Kidney (tissue), 22 donors: ENCODE measurements at places on chromosomes 1 and 21. TPM values are rescaled to one million over a fixed set of nuclear protein-coding genes. Genes with fewer than 3 reads are reported as not detected.

DNA sequence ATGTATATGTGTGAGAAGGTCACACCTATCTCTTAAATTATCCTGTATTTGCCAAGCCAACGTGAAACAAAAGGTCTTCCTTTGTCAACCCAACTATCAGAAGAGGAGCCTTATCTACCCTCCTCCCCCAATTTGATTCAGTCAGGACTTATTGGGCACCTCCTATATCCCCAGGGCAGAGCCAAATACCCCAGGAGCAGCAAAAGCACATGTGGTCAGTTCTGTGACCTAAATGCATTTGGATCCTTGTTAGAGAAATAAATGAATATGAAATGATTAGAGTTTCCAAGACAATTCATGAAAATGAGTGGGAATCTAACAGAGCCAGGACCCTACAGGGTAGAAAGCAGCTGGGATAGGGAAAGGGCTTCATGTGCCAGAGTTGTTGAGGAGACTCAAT is 37.0 kb upstream of the KCND3 start:
- no peaks in the 10 kb centered on the region for H3K36me3 ChIP-seq
- H3K4me1 ChIP-seq: no peaks in the 10 kb centered on the region
- no peak for DNase-seq
- H3K4me3 ChIP-seq: no peak overlapping the region

- no peaks in the 10 kb centered on the region for H3K27me3 ChIP-seq
- H3K36me3 ChIP-seq: no peaks in the 10 kb centered on the region
- H3K27ac ChIP-seq: no peak overlapping the region
- H3K4me3 ChIP-seq: no peak overlapping the region
- no peak for DNase-seq
Observed at GRCh38 chr1:182262425-182262824, 129.2 kb downstream of the GLUL start.

- no peaks in the 10 kb centered on the region for H3K4me1 ChIP-seq
- no peaks in the 10 kb centered on the region for H3K36me3 ChIP-seq
- H3K4me3 ChIP-seq: no peak overlapping the region
Observed at GRCh38 chr1:39940980-39941871, 13.7 kb upstream of the MFSD2A start.

GRCh38 chr1:231778009-231778719 is 151.6 kb downstream of the DISC1 start:
- H3K27me3 ChIP-seq: no peaks in the 10 kb centered on the region
- no peaks in the 10 kb centered on the region for H3K4me1 ChIP-seq
- no peaks in the 10 kb centered on the region for H3K36me3 ChIP-seq
- no peak for DNase-seq

- no peaks in the 10 kb centered on the region for H3K36me3 ChIP-seq
- H3K4me1 ChIP-seq: no peaks in the 10 kb centered on the region
- no peak for DNase-seq
- H3K27me3 ChIP-seq: no peaks in the 10 kb centered on the region
Observed at GRCh38 chr1:93988634-93989350, 79.6 kb upstream of the GCLM start.

SERTAD4 gene
- 9.2 TPM for total RNA-seq

VHLL gene
- total RNA-seq: not detected
